Lower lobe of right lung (tissue), 2 donors: ENCODE measurements at places on chromosomes 11 and 22.

GRCh38 chr11:6273188-6273587 lies 13.6 kb downstream of the CCKBR start:
- DNase-seq: no peak

GRCh38 chr11:117781627-117782026 lies 15.4 kb downstream of the DSCAML1 start:
- peak; percentile 6 for DNase-seq

GRCh38 chr11:78782725-78783124 lies 208.1 kb upstream of the NARS2 start:
- DNase-seq: no peak

GRCh38 chr11:1518301-1518700 lies 31.7 kb upstream of the MOB2 start:
- peak; percentile 16 for DNase-seq

- peak; percentile 40 for DNase-seq
Observed at GRCh38 chr22:43409800-43410199, 2.0 kb upstream of the MPPED1 start.

GRCh38 chr11:57410287-57410686 lies 16.6 kb downstream of the SLC43A3 start:
- DNase-seq: no peak

- no peak for DNase-seq
Observed at GRCh38 chr11:2731130-2732125, 31.6 kb upstream of the KCNQ1OT1 start.

GRCh38 chr11:833114-833791 lies 501 bp downstream of the CD151 start:
- peak; percentile 73 for DNase-seq

DNA sequence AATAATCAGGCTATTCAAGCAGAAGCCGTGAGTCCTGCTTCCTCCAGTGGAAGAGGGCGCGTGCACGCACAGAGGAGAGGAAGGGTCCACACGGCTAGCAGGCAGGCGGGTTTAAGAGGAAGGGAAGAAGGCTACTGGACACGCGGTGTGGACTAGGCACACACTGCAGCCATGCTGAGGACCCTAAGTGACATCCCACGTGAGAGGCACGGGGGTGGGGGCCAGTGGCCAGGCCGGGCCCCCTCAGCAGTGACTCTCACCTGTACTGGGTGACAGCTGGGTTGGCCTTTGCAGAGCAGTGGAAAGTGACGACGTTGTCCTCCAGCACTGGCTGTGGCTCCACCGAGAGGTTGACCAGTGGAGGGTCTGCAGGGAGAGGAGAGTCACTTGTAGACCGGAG lies 100.6 kb downstream of the ST3GAL4 start:
- DNase-seq: no peak
